Stimulated activated CD8-positive, alpha-beta memory T cell treated with anti-CD3 and anti-CD28 coated beads, Interleukin-15, amount 100 ng/mL, for 24 hours (primary cell): ENCODE measurements at places on chromosomes 11 and 22.

DNA sequence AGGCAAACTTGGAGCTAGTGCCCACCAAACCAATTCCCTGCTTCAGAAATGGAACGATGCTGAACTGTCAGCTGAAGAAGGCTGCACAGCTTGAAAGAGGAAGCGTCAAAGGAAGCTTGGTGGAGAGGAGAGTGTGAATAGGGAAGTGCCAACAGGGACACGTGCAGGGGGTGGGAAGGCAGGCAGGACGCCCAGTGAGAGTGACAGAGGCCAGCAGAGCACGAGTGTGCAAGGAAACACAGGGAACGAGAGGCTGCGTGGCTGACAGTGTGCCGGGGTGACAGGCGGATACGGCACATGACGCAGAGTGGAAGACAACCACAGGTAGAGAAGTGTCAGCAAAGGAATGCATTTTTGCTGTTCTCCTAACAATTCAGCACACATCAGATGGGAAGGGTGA lies 196.4 kb downstream of the LARGE1 start:
- DNase-seq: no peak

GRCh38 chr22:31253949-31254348 lies 38.3 kb downstream of the PIK3IP1 start:
- no peak for DNase-seq

GRCh38 chr11:108121274-108122155 lies at the start of gene ACAT1:
TSS of gene ACAT1 (plus strand) at chr11:108121567. CDS start at chr11:108121607, 40 bp downstream.
- peak; percentile 96 for DNase-seq

DNA sequence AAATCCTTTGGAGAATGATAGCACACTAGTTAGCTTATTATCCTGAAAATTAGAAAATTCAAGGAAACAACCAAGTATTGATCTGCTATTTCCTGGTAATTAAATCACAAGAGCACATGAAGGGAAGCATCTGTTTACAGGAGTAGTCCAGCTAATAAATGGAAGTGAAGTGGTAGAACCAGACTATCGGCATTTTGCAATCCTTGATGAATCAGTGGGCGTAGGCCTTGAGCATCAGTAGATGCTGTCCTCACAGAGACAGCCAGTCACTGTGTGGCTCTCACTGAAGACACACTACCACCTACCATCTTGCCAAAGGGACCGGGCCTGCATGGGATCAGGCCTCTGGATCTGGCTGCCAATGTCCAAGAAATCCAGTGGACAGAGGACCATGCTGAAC lies 69.8 kb downstream of the FBLN1 start:
- no peak for DNase-seq

DNA sequence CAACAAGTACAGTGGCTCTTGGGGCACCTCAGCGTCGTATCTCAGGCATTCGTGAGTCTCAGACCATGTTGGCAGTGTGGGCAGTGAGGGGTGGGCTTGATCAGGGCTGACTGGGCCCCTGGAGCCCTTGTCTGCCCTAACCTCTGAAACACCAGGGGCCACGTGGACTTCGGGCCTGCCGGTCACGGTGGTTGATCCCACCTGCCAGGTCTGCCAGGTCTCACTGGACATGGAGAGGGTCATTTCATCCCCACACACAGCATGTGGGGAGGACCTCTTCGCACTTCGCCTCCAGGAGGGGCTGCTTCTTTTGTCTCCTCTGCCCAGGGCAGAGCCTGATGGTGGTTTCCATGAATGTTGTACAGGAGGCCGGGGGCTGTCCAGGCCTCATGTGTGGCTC lies 77.1 kb downstream of the MPPED1 start:
- no peak for DNase-seq

GRCh38 chr22:37630839-37631435 lies 8.5 kb upstream of the SH3BP1 start:
- DNase-seq: no peak

- no peak for DNase-seq
Measured at GRCh38 chr22:41822317-41823057, 10.4 kb upstream of the SREBF2 start.
